Right renal pelvis (tissue), 4 donors: ENCODE measurements at places on chromosomes 1 and 21.

DNA sequence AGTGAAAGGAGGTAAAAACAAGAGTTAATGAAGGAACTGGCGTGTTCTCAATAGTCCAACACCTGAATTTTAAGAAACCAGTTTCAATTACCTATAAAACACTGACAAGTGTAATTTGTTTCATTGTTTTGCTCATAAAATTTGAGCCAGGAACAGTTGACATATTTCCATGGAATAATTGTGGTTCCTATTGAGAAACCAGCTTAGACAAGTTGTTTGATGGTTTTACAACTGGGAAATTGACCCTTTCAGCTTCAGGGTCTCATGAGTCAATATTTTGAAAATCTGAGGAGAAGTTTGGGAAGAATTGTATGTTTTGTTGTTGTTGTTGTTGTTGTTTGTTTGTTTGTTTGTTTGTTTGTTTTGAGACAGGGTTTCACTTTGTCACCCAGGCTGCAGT, 69.1 kb upstream of the GADD45A start:
- DNase-seq, result no peak

DNA sequence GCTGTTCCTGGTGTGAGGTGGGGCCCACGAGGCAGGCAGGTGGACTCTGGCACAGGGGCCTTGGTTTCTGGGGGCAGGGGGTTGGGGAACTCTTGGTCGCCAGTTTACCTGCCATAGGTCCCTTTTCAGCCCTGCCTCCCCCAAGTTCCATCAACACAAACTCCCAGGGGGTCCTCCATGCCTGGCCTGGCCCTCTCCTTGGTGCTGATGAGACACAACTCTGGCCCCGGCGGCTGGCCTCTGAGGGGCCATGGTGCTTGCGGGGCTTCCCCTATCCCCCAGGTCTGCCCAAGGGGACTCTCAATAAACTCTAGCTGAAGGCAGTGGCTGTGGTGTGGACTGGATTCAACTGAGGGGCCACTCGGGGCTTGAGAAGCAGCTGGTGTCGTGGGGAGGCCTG, 16.0 kb downstream of the HTR6 start:
- DNase-seq, result no peak

- DNase-seq, result no peak
These were observed 30.6 kb downstream of the GNAI3 start for GRCh38 chr1:109578947-109579443.

- no peak for DNase-seq
These were observed 240.5 kb downstream of the TGFB2 start for GRCh38 chr1:218585511-218586184.

DNA sequence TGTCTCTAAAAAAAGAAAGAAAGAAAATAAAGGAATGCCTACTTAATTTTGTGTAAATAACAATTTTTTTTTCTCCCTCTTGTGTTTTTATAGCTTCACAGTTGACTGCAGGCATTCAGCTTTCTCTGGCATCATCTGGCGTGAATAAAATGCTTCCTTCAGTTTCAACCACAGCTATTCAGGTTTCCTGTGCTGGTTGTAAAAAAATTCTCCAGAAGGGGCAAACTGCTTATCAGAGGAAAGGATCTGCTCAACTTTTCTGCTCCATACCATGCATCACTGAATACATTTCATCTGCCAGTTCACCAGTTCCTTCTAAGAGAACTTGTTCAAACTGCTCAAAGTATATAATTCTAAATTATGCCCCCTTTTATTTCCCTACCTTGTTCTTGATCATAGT, 18.0 kb downstream of the ZMYM1 start:
- no peak for DNase-seq

- no peak for DNase-seq
These were observed 13.4 kb downstream of the HNRNPU start for GRCh38 chr1:244850896-244851295.

GRCh38 chr1:27536010-27536757, 46.2 kb upstream of the WASF2 start:
- no peak for DNase-seq

DNA sequence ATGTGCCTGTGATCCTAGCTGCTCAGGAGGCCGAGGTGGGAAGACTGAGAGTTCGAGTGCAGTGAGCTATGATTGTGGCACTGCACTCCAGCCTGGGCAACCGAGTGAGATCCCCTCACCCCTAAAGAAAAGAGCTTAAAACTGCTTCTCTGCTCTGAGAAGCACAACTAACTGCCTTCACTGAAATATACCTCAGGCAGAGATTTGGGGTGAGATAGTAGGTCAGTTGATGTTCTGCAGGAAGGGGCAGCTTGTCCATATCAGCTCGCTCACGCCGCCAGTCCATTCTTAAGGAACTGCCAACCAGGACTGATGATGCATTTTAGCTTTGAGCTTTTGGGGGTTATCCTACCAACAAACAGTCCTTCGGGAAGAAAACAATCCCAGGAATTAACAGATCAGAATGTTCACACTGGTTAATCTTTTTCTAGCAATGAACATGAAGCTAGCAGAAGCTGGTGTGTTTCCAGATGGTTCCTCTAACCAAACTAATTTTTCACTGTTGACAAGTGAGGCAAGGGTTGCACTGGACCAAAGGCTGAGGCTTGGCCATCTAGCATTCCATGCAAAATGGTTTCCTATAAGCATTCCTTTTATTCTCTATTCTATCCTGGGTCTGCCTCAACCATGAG, 31.6 kb downstream of the LHX4 start:
- no peak for DNase-seq

DNA sequence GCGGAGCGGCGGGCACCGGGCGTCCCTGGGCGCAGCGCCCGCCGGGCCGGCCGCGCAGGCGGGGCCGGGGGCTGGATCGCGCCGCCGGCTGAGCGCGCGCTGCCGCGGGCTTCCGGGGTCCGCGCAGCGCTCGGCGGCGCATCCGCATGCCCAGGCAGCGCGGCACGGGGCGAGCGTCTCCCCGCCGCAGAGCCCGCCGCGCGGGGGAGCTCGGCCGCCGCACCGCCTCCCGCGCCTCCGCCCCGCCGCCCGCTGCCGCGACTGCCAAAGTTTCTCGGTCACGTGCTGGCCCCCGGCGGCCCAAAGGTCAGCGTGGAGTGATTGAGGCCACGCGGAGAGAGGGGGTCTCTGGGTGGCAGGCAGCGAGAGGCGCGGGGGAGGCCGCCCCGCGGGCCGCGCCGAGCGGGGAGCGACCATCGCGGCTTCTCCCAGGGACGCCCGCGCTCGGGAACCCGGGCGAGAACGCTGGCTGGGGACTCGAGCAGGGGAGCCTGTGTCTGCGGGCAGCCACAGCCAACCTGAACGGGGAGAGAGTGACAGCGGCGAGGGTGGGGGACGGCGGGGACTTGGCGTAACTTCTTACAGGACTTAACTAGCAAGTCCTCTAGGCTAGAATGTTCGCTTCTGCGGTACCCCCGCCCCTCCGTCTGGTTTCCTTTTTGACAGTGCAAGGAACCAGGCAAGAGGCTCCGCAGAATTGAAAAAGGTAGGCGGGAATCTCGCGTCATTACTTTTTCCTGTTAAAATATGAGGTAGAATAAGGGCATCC, at the start of gene ILDR2:
ILDR2 (minus strand) TSS at position 180 of the 769 bp plus-strand sequence. CDS start 272 bp downstream, outside the sequence.
- DNase-seq, result peak; percentile 29

- DNase-seq, result no peak
These were observed 403.3 kb downstream of the KIF26B start for GRCh38 chr1:245558069-245558468.

GRCh38 chr1:26768755-26769154, 19.0 kb upstream of the PIGV start:
- no peak for DNase-seq

DNA sequence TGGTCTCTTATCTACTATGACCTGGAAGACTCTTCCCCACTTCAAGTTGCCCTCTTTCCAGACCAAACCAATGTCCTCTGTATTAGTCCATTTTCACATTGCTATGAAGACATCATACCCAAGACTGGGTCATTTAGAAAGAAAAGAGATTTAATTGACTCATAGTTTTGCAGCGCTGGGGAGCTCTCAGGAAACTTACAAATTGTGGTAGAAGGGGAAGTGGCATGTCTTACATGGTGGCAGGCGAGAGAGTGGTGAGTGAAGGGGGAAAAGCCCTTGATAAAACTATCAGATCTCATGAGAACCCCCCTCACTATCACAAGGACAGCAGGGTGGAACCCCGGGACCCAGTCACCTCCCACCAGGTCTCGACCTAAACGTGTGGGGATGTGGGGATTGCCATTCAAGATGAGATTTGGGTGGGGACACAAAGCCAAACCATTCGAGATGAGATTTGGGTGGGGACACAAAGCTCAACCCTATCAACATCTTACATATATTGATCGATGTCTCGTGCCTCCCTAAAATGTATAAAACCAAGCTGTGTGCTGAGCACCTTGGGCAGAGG, 14.2 kb upstream of the AGPAT3 start:
- no peak for DNase-seq

- DNase-seq, result no peak
These were observed 1.7 kb downstream of the TMCC2 start for GRCh38 chr1:205229399-205229871.

DNA sequence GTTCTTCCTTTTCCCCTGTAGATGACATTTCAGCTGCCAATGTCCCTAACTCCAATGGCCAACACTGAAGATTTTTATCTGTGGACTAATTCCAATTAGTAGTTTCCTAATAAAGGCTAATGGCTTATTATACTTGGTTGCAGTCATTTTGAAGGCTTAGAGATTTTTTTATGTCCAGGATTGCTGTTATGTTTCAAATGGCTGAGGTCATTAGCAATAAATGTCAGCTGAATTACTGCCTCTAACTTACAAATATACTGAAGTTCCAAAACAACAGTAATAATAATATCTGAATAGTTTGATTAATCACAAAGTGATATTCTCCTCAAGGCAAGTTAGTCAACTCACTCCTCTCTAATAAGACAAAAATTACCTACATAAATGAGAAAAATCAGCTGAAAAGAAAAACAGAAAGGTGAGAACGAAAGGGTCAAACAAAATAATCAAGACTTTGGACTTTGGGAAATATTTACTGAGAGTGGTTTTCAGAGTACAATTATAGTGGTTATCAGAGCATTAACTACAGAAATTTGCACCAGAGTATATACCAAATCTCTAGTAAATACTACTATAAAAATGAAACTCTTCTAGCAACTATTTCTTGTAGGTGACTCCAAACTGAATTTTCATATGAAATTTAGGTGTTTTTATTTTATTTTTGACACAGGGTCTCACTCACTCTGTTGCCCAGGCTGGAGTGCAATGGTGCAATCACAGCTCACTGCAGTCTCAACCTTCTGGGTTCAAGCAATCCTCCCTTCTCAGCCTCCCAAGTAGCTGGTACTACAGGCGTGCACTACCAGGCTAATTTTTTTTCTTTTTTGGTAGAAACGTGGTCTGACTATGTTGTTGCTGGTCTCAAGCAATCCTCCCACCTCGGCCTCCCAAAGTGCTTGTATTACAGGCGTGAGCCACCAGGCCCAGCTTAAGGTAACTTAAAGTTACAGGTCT, 3.5 kb downstream of the ZZZ3 start:
- DNase-seq, result no peak

DNA sequence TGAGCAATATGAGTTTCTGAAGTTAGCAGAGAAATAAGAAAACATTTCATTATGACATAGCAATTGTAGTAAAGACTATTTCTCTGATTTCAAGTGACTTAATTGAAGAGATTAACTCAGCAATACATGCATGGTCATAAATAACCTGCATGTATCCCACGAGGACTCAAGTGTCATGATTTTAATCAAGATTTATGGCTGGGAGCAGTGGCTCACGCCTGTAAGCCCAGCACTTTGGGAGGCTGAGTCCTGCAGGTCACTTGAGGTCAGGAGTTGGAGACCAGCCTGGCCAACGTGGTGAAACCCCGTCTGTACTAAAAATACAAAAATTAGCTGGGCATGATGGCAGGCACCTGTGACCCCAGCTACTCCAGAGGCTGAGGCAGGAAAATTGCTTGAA, 311.9 kb upstream of the PLD5 start:
- no peak for DNase-seq

GRCh38 chr1:84373436-84374141, 24.7 kb upstream of the DNASE2B start:
- no peak for DNase-seq

GRCh38 chr1:45079533-45079932, 67.5 kb downstream of the UROD start:
- DNase-seq, result no peak

GRCh38 chr1:12383001-12383400, 153.2 kb downstream of the VPS13D start:
- no peak for DNase-seq

- DNase-seq, result no peak
These were observed 7.4 kb downstream of the NR5A2 start for GRCh38 chr1:200034761-200035396.

GRCh38 chr1:183091181-183091580, 68.0 kb downstream of the LAMC1 start:
- DNase-seq, result no peak

DNA sequence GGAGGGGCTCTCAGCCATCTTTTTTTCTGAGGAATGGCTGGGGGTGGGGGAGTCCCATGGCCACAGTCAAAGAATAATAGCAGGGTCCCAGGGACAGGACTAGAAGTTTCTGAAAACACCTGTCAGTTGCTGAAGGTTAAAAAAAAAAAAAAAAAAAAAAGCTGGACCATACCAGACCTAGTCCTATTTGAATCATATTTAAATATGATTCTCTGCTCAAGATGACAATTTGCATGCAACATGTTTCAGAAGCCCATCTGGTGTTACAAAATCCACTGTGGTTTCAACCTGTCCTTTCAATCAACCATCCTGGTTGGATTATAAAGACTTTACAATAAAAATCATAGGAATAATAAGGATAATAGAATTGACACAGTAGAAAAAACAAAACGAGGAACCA, 153.7 kb downstream of the TENT5C start:
- no peak for DNase-seq

DNA sequence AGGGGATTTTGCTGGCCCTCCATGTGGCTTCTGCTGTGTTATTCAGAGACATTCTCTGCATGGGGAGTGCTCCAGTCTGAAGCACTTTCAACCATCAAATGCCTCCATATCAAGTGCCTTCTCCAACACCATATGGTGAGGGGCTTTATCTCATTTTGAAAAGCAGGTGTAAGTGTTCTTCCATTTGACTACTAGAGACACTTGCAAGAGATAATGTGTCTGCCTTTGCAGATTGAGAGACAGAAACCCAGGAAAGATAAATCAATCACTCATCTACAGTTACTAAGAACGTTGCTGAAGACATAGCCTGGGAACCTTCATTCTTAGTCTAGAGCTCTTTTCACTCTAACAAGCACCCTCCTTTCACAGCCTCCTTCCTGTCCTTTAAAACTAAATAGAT, 29.5 kb upstream of the REG4 start:
- DNase-seq, result no peak

GRCh38 chr1:32352831-32353383, 9.4 kb downstream of the FAM229A start:
- no peak for DNase-seq

DNA sequence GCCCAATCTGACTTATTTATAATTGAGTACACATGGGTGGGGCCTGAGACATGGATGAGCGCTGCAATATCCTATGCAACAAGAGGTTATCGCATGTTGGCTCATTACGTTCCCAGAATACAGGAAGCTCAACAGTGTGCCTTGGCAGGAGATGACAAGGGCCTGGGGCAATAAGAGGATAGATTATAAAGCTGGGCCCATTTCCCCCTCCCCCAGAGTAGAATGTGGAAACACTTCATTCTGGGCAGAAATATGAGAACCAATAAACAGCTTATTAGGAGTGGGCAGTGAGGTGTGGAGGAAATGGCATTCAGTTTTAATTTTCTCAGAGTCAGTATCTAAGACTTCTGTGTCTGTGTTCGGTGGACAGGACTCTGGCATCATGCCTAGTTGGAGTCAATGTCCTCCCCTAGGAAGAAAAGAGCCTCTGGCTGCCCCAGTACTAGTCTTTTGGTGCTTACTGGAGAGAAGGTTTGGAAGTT, 92.8 kb downstream of the PIK3R3 start:
- DNase-seq, result peak; percentile 28
